Islet precursor cell (in vitro differentiated cells): ENCODE measurements at places on chromosomes 11 and 22.
A peak's percentile ranks its signal among the peaks of the same experiment; 100 is the strongest.

DNA sequence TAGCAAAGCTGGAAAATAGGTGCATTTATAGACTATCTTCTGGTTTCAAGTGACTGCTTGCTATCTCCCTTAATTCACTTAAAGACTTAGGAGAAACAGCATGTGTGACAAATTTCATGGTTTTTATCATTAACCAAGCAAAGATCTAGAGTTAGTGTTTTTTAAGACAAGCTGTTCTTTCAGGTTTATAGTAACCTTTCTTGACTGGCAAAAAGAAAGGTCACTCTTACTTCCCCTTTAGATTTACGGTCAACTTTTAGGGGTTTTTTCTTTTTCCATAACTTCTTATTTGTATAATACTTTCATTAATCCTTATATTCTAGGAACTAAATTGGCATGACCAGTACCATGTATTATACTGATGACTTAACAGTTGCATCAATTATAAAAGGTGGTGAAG lies 46.6 kb downstream of the KDM2A start:
- no peak for DNase-seq

GRCh38 chr11:125343718-125344131 lies 152.3 kb downstream of the FEZ1 start:
- peak; percentile 96 for DNase-seq

- DNase-seq, result no peak
Observed at GRCh38 chr11:114953039-114953438, 274.7 kb downstream of the NXPE2 start.

- no peak for DNase-seq
Observed at GRCh38 chr11:131248588-131248987, 121.8 kb upstream of the NTM start.
